Iris pigment epithelial cell (primary cell): ENCODE measurements at places on chromosomes 6 and 20.

GRCh38 chr6:148653138-148653776 lies 93.6 kb upstream of the UST start:
- no peak for DNase-seq

GRCh38 chr6:43506171-43506570 lies 4.0 kb downstream of the LRRC73 start:
- DNase-seq: no peak

GRCh38 chr20:19911810-19912382 lies 105.3 kb upstream of the NAA20 start:
- DNase-seq: no peak

GRCh38 chr6:32685603-32686002 lies 19.1 kb upstream of the HLA-DQB1 start:
- DNase-seq: peak; percentile 72

GRCh38 chr6:22145823-22146677 lies 150.8 kb downstream of the PRL start:
- peak; percentile 58 for DNase-seq

GRCh38 chr6:111337829-111338236 lies 145.2 kb downstream of the REV3L start:
- DNase-seq: no peak

DNA sequence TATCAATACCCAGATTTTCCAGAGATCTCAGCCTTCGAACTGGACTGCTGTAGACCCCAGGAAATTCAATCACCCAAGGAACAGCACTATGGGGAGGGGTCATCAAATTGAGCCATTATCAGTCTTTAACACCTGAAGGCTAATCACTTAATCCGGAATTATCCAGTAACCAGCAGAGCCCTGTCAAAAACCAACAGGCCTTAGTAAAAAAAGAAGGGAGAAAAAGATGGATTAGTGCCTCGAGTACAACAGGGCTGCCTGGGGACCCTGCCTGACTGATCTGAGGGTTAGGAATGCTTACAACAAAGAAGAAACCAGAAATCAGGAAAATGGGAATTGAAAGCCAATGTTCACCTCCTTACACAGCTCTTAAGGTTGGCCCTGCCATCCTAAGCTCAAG lies 7.6 kb downstream of the RRAGD start:
- no peak for DNase-seq

- DNase-seq: peak; percentile 84
Observed at GRCh38 chr20:62704341-62704948, 4.2 kb upstream of the NTSR1 start.

DNA sequence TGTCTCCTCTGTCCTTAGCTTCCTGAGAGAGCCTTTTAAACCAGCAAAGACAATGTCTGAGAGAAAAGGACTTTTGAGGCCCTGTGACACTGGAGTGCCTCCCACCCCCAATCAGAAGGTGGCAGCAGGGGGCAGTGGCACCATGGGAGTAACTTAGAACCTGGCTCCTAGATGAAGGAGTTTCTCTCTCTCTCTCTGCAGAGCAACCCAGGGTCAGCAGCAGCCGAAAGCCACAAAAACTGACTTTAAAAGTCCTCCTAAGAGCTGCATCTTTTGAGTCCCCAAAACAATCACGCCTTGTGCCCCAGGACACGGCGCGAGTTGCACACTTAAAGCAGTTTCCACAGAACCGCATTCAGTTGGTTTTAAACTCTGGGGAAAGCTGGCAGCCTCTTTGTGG lies 5.3 kb upstream of the TCP11 start:
- peak; percentile 32 for DNase-seq

GRCh38 chr6:37357288-37357687 lies 3.5 kb downstream of the RNF8 start:
- no peak for DNase-seq

GRCh38 chr6:106629859-106630163 lies 433 bp downstream of the QRSL1 start:
- no peak for DNase-seq

GRCh38 chr6:9620263-9620662 lies 794.6 kb downstream of the TFAP2A start:
- peak; percentile 15 for DNase-seq

DNA sequence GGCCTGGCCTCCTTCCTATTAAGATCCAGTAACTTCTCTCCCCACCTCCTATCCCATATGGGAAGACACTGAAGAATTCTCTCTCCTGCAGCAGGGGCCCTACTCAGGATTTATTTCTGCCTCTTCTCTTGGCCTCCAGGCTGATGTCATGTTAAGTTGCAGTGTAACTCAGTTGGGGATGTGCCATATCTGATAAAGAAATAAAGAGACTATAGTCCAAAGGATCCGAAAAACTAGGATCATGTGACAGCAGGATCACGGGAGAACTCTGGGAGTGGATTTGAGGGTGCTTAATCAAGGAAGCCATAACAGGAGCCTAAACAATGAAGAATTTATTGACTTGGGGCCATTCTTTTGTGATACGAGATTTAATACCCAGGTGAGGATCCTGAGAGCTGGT lies 38.5 kb upstream of the TGM6 start:
- no peak for DNase-seq

- peak; percentile 82 for DNase-seq
Observed at GRCh38 chr6:41733707-41734665, 1.4 kb downstream of the TFEB start.

GRCh38 chr6:89368999-89369398 lies 16.5 kb upstream of the UBE2J1 start:
- DNase-seq: peak; percentile 48

- DNase-seq: no peak
Observed at GRCh38 chr6:147048930-147049329, 155.3 kb upstream of the STXBP5 start.

DNA sequence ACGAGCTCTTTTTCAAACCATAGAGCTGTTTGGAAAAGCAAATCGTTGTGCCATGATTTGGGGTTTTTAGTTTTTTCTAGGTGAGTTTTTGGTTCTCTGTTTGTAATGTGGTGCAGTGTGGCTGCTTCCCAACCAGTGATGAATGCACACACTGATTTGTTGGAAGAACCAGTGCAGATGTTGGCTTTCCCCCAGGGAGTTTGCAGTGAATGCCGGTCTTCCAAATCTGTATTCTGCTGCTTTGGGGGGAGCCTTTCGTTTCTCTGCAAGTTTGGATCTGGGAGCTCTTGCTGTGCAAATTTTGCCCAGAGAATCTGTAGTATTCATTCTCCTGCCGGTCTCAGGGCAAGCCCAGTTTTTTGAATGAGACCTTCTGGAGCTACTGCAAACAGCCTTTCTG lies 14.5 kb downstream of the HECA start:
- no peak for DNase-seq

- DNase-seq: peak; percentile 78
Observed at GRCh38 chr20:5612581-5613301, 137.5 kb upstream of the SHLD1 start.

- DNase-seq: no peak
Observed at GRCh38 chr6:9316831-9317230, 881.5 kb upstream of the SLC35B3 start.

DNA sequence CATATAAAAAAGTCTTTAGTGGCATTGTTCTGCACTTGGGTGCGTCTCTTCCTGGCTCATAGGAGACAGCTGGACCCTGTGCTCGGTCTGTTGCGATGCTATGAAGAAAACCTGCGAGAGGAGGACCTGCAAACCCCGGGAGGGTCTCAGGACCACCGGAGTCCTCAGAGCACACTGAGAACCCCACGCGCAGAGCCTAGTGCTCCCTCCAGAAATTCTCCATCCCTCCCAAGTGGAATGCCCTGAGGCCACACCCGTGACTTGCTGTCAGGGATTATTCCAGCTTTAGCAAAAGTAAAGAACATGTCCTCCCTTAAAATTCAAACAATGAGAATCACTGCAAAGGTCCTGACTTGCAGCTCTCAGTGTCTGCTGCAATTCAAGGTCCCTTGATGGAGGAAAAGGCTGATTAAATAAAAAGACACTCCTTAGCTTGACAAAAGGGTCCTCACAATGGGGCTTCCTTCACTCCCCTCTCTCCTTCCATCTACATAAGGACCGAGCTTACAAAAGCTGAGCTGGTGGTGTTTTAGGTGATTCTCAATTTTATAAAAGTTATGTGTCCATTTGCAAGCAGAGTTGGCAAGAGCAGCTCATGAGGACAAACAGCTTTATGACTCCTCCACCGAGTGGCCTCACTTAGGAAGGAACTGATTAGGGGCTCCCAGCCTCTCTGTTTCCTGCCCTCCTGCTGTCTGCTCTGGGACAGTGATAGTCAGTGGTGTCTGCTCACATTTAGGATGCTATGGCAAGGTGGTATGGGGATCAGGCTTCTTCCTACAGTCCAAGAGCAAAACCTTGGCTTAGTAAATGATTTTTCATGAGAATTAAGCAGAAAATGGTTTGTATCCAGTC lies 97.0 kb downstream of the RAMACL start:
- no peak for DNase-seq

DNA sequence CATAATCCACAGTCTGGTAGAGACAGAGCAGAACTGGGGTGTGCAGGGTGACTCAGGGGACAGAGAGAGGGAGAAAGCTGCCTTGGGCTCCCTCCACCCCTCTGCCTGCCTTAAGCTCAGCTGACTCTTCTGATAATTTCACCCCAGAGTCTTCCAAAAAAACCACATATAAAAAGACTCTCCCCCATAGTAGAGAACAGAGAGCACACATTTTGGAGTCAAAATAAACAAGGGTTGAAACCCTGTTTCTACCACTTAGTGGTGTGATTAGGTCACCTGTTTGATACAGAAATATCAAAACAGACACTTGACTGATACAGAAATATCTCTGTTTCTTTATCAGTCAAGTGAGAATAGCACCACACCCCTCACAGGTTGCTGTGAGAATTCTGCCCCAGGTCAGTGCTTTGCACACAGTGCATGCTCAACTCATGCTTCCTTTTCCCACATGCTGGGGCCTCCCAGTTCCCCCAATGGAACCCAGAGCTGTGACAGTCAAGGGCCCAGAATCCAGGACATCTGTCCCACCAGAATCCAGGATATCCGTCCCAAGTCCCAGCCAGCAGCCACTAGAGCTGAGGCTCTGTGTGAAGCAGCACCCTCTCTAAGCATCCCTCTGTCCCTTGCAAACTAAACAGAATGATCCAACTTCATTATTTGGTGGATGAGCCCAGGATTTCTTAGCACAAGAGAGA lies 1.2 kb downstream of the TREML2 start:
- no peak for DNase-seq

DNA sequence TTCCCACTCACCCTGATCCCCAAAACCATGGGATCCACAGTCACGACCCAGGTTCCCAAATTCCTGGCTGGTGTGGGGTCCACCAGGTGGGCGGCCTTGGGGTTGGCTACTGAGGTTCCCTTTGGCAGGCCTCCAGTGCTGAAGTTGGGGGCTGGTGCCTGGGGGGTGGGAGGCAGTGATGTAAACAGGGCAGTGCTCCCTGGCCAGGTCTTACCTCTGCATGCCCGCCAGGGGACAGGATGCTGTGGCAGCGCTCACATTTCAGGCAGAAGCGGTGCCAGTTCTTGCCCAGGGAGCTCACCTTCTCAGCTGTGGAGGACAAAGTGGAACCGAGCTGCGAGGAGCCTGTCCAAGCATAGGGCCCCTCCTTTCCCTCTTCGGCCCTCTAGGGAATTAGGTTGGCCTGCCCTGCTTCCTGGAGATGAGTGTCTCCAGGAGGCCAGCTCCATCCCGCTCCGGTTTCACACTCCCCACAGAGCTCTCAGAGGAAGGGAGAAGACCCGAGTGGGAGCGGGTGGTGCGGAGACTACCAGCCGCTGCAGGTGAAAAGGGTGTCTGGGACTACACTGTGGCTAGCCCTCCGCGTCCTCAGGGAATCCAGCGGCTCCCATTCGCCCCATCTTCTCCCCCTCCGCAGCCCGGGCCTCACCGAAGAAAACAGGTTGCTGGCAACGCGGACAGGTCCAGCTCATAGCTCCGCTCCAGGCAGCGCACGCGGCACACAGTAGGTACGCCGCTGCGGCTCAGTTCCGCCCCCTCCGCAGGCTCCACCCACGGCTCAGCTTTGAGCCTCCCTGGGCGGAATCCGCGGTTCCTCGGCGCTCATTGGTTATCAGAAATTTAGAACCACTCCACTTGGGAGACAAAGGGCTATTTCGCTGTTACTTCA lies at the start of gene CRIP3:
CRIP3 (minus strand) TSS at position 726 of the 889 bp plus-strand sequence; CDS start at position 692, 34 bp downstream.
- no peak for DNase-seq

- peak; percentile 35 for DNase-seq
Observed at GRCh38 chr6:130937942-130938604, 110.9 kb downstream of the SMLR1 start.

DNA sequence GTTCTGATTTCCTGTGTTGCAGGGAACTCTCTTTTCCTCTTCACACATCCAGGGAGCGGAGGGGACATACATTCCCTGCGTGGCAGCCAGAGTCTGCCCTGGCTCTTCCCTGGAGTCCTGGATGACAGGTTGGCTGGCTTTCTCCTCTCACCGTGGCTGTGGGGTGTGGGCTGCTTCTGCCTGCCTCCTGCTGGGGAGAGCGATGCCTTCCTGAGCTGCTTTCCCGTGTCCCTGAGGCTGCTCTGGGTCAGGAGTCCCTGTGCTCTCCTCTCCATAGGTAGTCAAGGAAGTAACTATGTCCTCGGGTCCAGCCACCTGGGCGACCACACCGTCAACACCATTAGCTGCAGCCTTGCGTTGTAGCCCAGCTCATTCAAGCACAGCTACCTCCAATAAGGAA lies 451.7 kb downstream of the QKI start:
- DNase-seq: no peak

- DNase-seq: no peak
Observed at GRCh38 chr20:62330576-62331317, 27.9 kb downstream of the ADRM1 start.

DNA sequence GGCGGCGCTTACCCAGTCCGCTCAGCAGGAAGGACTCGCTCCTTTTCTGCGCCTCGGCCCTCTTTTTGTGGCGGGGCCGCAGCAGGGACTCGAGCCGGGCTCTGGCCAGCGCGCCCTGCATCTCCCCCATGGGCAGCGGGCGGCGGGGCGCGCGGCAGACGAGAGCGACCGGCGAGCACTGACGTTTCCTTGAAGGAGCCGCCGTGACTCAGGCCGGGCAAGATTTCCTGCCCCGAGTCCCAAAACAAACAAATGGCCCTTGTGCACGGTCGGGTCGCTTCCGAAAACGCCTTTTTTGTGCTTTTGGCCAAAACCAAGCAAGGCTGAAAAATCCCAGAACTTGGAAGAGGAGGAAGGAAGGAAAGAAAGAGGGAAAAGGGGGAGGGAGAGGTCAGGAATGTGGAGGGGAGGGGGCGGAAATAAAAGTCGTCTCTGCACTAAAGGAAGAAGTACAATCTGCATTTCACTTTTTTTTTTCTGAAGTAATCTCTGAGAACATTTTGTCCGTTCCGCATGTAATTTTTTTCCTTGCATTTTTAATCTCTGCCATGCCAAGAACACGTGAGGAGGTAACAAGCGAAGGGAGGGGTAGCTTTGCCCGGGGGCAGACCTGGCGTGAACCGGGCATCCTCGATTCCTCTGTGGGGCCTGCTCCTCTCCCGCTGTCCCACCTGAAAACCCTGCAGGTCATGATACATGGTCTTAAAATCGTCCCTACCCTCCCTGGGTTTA lies 123.3 kb upstream of the SLC2A12 start:
- DNase-seq: peak; percentile 78

DNA sequence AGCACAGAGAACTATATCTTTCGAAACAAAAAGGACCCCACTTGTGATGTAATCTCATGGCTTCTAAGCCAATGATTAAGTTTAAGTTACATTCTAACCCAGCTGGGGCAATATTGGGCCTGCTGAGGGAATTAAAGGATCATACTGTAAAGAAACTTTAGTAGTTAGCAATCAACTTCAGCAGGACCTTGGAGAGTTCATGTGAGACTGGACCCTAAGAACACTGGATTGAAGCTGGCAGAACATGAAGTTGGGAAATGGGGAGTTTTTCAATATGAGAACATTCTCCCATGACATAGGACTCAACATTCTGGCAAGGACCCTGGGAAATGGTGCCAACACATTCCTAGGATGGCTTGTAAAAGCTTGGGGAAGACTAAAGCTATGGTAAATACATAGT lies 516.2 kb downstream of the PKHD1 start:
- no peak for DNase-seq

GRCh38 chr6:18314317-18314997 lies 50.1 kb upstream of the DEK start:
- DNase-seq: no peak
